Islet precursor cell (in vitro differentiated cells): ENCODE measurements at places on chromosomes 1 and 21.

- peak; percentile 73 for DNase-seq
These were observed 749 bp downstream of the AKIRIN1 start for GRCh38 chr1:38991638-38992411.

- no peak for DNase-seq
These were observed 36.6 kb downstream of the UBASH3A start for GRCh38 chr21:42440187-42440792.

GRCh38 chr1:36085126-36085525, 1.2 kb downstream of the TEKT2 start:
- DNase-seq = no peak

- no peak for DNase-seq
These were observed 323.0 kb upstream of the ADGRL2 start for GRCh38 chr1:81477710-81478109.

- no peak for DNase-seq
These were observed 477.5 kb downstream of the PTPRU start for GRCh38 chr1:29713857-29714256.

DNA sequence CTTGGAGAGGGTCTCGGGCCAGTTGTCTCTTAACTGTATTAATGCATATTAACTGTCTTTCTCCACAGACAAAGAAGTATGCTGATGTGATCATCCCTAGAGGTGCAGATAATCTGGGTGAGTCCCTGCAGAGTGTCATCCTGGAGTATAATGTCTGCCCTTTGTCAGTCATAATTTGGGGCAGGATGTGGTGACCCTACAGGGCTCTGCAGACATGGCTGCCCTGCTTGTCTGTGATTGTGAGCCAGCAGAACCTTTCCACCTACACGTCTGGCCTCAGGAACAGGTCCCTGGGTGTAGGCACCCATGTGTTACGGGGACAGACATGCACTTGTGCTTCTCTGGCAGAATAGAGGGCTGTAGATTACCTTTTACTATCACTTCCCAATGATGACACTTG, 78.4 kb downstream of the UCK2 start:
- DNase-seq = peak; percentile 52

DNA sequence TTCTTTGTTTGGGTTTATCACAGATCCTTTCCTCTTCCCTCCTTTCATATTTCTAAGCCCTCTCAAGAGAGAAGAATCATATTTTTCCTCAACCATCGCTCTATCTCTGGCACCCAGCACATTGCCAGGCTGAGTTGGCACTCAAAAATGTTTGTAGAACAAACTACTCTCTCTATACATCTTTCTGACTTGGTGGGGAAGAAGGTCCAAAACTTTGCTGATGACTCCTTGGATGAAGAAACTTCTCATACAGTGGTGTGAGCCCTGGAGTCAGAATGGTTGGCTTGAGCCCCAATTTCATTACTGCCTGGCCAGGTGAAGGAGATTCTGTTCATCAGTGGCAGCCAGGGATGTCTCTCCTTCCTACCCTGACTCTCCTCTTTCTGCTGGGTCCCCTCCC, 11.9 kb downstream of the ALX3 start:
- no peak for DNase-seq

GRCh38 chr1:212782422-212783154, 9.0 kb downstream of the NSL1 start:
- peak; percentile 80 for DNase-seq
